NCI-H1930 (cell line): ENCODE measurements at places on chromosomes 6 and 20.

GRCh38 chr6:137928286-137928685 is 61.2 kb downstream of the TNFAIP3 start:
- DNase-seq, result no peak

- no peak for DNase-seq
Observed at GRCh38 chr6:134402372-134402984, 84.6 kb upstream of the SGK1 start.

DNA sequence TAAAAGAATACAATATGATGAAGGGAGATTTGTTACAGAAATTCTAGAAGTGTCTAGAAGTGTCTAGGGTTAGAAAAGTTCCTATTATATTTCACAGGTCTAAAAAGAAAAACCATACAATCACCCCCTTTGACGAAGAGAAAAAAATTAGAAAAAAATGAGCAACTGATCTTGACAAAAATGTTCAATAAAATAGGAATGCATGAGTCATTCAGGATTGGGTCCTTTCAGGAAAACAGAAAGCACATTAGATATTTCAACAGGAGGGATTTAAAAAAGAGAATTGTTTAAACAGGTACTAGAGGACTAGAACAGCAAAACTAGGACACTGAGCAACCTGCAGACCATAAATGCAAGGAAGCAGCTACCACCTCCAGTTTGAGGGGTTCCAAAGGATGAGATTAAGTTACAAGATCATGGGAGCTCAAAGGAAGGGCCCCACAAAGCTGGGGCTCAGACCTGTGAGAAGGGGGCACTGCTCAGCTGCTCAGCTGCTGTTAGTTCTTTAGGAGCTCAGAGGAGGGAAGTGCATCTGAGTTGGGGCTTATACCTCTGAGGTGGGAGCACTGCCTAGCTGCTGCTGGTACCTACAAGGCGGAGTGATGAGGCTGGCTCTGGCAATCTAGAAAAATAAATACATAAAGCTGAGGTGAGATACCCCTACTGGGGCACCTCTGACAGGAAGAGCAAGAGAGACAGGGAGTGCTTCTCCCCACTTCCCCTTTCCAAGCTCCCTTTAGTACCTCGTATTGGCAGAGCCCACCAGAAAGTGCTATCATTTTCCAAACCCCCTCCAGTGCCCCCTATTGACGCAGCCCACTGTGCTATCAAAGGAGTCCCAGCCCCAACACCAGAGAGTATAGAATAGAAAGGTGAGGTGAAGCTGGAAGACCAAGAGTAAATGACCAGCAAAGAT is 27.1 kb upstream of the BEND6 start:
- DNase-seq, result no peak

DNA sequence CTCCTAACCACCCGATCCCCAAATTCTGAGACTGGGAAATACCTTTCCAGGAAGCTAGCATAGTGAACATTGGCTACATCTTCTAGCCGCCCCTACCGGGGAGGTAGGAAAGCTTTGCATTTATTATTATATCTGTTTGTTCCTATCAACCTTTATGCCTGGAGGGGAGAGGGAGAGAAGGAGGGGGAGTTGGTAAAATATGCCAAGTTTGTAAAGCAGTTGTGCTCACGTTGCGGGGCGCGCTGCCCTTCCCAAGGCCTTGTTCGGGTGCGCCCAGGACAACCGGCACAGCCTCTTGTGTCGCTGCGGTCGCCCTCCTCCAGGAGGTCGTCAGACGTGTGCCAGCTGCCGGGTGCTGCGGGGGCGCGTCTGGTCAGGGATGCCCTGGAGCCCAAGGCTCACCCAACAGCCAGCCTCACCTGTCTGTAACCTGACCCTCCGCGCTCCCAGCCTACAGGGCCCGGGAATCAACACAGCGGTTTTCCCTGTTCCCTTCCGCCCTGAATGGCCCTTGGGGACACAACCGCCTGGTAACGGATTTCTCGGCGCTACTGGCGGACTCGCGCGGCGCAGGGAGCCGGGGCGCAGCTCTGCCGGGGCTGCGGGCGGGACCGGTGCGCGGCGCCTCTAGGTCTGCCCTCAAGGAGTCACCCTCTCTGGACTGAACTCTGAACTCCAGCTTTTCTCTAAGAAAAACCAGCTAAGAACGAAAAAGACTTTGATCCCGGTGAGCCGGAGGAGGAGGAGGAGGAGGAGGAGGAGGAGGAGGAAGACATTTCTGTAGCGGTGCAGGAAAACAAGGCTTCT is 1.1 kb upstream of the OVOL2 start:
- peak; percentile 88 for DNase-seq

DNA sequence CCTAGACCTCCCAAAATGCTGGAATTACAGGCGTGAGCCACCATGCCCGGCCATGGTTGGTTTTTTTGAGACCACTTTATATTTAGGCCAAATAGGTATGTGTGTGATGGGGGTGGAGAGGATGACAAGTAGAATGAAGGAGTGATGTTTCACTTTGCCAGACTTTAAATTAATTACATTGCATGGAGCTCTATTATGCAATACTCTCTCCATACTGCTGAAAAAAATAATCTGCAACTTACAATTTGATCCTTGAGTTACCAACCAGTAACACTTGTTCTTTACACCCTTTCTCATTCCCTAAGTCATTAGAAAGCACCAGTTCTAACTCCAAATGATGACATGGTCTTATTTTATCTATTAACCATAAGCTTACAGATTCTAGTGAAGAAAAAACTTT is 26.8 kb downstream of the GINM1 start:
- no peak for DNase-seq

DNA sequence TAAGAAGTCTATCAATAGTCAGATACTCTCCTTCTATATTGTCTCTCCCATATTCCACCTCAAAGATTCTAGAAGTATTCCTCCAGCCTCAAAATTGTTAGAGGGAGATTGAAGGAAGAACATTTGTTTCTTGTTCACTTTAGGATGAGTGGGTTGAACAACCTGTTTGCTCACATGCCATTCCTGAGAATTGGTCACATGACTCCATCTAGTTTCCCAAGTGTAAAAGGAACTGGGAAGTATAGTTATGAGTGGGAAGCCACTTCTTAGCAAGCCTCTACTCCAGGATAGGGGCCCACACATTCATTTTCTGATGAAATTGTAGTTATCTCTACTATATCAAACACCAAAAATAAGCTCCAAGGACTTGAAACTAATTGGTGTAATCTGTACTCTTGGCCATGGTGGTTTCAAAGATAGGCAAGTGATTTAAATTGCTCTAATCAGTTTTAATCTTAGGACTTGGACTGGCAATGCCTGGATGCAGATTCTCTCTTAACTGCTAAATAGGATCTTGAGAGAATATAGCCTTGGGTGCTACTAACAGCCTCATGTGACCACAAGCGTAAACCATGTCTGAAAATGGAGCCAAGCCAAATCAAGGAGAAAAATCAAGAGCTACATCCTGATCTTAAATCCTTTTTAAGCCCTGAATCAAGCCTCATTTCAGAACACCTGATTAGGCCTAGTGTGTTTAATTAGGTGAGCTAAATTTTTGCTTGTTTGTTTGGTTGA is 758.7 kb upstream of the MAN1A1 start:
- no peak for DNase-seq

DNA sequence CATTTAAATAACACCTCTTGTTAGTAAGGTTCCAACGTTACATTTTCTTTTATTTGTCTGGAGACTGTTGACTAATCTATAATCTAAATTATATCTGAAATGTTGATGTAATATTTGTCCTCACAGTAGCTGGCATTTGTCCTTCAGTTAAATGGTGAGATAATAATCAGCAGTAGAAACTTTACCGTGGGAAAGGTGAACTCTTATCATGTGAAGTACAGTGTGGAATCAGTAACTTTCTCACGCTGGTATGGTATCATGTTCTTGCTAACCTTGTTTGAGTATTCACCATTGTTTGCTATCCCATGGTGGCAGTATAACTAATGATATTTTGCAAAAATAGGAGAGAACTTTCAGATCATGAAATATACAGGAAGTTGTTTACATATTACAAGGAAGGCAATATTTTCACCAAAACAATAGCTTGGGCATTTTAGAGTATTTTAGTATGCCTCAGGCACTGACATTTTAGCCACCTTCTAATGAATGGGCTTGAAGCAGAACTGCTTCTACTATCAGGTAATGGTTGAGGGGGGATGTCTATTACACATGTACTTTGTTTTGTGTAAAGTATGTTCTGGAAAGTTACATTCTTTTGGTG is 4.8 kb downstream of the GMNN start:
- no peak for DNase-seq

DNA sequence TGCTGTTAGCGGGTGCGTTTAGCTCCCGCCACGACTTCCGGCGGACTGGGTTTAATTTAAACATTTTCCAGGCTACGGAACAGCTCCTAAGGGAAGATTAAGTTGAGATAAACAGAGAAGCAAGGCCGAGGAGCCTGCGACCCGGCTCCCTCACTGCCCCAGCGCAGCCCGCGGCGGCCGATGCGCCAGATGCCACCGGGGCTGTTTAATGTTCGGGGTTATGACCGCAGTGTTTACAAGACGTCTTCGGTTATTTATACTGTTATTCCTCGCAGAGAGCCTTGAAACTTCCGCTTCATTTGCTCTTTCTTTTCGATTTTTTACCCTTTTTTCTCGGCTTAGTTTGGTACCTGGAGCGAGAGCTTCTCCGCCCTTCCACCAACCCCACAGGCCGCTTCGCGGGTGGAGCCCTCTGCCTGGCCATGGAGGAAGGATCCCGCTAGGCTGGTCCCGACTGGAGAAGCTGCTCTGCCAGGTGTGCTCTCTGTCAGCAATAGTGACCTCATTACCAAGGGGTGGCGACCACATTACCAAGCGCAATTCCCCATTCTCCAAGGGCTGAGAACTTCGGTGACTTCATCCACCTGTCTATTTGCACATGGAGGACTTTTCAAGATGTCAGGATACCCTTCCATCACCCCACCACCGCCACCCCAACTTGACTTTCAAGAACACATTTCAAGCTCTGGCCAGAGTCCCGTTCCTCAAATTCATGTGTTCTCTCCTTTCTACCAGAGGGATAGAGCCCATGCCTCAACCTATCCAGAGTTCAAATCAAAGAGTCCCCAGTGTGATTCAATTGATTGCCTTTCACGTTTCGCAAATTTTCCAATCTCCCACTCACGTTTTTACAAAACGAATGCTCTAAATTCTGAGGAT is 4.1 kb downstream of the TCF21 start:
- no peak for DNase-seq

- no peak for DNase-seq
Observed at GRCh38 chr6:98002678-98003077, 719.7 kb upstream of the MMS22L start.

GRCh38 chr6:116363759-116364158 is 7.0 kb upstream of the DSE start:
- no peak for DNase-seq

DNA sequence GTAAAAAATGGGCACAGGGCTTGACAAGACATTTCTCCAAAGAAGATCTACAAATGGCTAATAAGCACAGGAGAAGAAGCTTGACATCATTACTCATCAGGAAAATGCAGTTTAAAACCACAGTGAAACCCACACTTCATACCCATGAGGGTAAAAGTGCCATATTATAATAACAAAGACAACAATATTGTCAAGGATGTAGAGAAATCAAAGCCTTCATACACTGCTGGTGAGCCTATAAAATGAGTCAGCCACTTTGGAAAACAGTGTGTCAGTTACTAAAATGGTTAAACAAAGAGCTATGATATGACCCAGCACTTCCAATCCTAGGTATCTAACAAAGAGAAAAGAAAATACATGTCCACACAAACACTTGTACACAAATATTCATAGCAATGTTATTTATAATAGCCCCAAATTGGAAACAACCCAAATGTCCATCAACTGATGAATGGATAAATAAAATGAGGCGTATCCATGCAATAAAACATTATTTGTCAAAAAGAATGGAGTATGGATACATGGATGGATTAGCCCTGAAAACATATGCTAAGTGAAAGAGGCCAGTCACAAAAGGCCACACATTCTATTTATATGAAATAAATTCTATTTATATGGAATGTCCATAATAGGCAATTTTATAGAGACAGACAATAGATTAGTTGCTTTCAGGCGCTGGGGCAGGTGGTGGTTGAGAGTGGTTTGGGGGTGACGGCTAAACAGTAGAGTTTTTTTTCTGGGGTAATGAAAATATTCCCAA is 11.5 kb upstream of the IL20RA start:
- DNase-seq, result peak; percentile 71

GRCh38 chr6:18362058-18362561 is 25.0 kb upstream of the RNF144B start:
- no peak for DNase-seq

GRCh38 chr6:154614101-154614500 is 103.6 kb upstream of the CNKSR3 start:
- no peak for DNase-seq

DNA sequence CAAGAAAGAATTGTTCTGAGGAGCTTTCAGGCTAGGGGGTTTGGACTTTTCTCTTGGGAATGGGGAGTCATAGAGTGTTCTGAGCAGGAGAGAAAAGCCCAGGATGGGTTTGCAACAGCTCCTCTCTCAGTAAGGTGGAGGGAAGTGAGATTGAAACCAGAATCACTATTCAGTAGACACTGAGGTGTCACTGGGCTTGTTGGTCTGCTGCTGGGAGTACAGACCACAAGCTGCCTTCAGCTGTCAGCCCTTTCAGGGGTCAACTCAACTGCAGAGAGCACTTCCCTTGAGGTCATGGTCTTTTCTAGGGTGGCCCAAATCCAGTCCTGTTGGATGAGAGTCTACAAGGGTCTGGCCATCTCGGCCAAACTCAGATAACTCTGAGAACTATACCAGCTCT is 12.9 kb upstream of the FOXA2 start:
- DNase-seq, result no peak

GRCh38 chr6:25617997-25618396 is 34.0 kb upstream of the SCGN start:
- no peak for DNase-seq

- peak; percentile 67 for DNase-seq
Observed at GRCh38 chr6:30720738-30721197, 616 bp downstream of the TUBB start.

- no peak for DNase-seq
Observed at GRCh38 chr6:167119670-167120582, 3.0 kb upstream of the CCR6 start.

- DNase-seq, result no peak
Observed at GRCh38 chr6:123994168-123994567, 190.5 kb downstream of the NKAIN2 start.

DNA sequence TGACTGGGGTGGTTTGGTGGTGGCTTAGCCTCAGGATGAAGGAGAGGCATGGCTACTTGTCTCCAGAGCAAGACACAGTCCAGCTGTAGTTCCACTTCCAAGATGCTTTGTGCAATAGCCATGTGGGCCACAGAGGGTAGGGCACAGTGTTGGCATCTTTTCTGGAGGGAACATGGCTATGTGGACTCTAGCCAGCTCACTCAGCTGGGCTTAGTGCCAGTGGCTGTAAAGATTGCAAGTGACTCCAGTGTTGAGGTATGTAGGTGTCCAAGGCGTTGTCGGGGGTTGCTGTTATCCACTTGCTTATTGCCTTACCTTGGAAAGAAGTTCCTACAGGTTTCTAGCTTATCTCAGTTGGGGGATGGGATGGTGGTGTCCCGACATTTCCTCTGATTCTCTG is 233.4 kb downstream of the CD109 start:
- no peak for DNase-seq

DNA sequence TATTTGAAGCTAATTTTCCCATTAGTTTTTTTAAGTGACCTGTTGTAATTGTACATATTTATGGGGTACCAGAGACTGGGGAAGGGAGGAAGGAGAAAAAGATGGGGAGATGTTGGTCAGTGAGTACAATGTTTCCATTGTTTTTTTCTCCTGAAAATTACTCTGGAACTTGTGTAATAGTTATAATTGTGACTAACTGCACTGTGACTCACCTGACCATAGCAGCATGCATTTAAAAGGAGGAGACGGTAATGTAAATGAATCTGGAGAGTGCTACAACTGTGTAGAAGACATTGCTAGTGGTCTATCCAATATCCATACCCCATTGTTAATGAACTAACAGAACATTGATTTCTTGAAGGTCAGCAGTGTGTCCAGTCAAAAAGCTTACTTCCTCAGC is 133.4 kb downstream of the RFPL4B start:
- no peak for DNase-seq
